ENCODE measurements at places on chromosomes 2 and 18.

GRCh38 chr2:217999595-217999959 lies 3.2 kb downstream of the TNS1 start:
- DNase-seq = no peak

- no peak for DNase-seq
These were observed 25.4 kb downstream of the SH3YL1 start for GRCh38 chr2:238431-238830.

- peak; percentile 55 for DNase-seq
These were observed 81.5 kb downstream of the PIGN start for GRCh38 chr18:62105376-62105775.

DNA sequence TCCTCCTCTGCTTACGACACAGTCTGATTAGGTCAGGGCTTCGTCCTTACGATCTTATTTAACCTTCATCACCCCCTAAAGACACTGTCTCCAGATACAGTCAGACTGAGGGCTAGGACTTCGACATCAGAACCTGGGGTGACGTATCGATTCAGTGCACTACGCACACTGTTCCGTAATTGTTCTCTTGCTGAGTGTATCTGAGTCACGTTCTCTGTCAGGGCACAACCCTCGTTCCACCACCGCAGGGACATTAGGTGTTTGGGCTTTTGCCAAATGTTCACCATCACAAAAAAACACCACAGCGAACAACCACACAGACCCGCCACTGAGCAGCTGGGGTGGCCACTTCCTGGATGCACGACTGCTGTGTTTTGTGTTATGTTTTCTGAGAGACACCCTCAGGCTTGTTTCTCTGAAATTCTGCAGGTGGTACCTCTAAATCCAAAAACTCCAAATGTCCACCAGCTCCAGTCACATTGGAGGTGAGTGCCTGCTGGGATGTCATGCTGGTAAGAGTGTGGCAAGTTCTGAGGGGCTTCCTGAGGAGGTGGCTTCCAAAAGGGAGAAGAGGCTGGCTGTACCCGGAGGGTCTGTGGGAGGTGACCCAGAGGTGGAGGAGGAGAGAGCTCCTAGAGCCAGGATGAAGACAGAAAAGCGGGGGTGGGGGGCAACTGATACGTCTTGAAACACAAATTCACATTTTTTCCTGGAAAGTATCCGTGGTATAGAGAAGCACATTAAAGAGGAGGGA lies 66.6 kb downstream of the ADNP2 start:
- no peak for DNase-seq

DNA sequence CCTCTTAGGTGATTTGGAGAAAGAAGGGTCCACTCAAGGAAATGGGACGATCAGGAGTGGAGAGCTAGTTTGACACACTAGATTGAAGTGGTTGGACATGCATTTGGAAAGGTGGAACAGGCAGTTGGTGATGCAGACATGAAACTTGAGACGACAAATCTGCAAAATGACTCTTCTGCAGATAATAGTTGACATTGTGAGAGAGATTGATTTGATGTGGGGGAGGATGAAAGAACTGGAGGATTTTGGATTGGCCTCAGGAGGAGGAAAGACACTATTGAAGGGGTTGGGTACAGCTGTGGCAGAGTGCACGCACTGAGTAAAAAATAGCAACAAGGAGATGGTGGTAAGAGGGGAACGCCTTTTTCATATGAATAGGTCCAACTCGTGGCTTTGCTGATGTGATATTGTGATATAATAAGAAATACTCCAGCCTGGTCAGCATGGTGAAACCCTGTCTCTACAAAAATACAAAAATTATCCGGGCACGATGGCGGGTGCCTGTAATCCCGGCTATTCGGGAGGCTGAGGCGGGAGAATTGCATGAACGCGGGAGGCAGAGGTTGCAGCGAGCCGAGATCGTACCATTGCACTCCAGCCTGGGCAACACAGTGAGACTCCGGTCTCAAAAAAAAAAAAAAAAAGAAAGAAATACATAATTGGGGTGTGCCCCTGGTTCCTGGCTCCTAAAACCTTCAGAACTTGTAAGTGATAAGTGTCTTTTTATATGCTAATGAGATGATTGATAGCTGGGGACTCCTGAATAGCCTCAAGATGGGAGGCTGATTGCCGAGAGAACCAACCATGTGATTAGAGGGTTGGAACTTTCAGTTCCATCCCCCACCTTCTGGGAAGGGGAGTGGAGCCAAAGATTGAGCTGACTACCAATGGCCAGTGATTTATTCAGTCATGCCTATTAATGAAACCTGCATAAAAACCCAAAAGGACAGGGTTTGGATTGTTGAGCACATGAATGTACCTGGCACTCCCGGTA lies 9.7 kb downstream of the TTLL4 start:
- DNase-seq = no peak

DNA sequence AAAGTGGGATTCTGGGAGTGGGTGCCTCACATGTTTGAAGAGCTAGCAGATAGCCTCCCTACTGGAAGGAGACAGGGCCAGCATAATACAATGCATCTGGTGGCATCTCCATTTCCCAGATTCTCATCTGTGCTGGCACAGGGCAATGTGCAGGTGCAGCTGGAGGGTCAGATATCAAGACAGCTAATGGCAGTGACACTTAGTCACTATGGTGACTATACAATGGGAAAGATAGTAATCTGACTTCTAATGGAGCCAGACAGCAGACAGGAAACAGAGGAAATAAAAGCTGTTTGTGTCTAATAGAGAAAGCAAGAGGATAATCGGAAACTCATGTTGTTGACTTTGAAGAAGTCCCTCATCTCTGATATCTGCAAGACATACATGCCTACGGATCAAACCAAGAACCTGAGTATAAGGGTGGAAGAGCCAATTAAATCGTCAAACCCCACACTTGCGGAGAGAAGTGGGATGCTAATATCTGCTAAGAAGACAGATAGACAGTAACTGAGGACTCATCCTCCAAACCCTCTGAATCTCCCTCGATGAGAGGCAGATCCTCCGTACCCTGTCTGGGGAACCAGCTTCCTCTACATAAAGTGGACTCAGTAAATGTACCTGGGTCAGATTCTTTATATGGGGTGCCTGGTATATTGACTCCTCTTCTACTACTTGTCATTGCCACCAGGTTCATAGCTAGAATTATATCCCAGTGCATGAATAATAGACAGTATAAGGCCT lies 692.7 kb downstream of the SOCS6 start:
- DNase-seq = no peak

DNA sequence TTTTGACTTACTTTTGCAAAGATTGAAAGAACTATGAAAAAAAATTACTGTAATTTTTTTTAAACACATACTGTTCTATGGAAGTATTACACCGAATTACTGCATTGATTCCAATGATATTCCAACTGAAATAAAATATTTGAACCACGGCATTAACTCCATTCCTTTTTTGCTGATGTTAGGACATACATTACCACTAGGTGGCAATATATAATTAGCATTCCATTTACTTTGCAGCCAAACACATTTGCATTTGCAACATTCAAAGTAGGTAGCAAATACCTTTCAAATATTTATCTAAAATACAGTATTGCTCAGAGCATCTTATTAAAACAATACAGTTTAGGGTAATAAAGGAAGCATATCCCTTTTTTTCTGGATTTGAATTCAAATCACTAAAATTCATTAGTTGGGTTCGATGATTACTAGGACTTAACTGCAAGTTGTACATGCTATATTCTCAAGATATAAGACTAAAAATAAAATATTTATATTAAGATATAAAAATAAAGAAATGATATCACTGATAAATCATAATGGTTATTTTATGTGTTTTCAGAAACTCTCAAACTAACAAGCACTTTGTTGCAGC lies 31.3 kb downstream of the LANCL1 start:
- DNase-seq = peak; percentile 49

DNA sequence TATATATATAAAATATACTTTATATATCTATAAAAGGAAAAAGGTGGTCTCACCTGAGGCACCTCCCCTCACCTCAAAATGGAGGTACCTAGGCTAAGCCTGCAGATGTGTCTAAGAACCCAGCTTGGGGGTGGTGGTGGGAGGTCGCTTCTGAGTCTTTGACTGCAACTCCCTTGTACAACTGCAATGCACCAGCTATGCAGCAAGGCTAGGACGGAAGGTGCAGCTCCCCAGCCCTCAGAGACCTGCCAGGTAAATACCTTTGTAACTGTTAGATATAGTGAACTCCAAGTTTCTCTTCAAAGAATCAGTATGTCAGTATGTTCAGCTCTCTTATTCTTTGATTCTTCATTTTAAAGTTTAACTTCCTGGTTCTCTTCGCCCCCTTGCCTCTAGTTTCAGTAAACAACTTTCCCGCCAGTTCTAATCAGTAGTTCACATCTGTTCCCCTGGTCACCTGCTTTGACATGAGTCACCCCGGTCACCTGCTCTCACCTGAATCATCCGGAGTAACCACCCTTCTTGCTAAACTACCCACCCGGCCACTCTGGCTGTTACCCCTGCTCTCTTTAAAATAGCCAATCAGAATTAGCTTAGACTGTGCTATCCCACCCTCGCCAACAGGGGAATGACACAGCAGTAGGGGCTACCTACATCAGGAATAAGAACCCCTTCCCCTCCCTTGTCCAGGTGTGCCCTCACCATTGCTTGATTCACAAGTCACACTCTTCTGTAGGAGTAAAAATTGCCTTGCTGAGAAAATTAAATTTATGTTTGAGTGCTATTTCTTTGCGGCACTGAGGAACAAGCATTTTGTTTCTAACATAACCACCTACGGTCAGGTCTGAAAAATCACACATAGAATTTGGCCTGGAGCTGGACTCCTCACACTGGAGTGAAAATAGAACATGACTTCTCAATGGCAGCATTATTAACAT lies 24.7 kb upstream of the IMPA2 start:
- no peak for DNase-seq

DNA sequence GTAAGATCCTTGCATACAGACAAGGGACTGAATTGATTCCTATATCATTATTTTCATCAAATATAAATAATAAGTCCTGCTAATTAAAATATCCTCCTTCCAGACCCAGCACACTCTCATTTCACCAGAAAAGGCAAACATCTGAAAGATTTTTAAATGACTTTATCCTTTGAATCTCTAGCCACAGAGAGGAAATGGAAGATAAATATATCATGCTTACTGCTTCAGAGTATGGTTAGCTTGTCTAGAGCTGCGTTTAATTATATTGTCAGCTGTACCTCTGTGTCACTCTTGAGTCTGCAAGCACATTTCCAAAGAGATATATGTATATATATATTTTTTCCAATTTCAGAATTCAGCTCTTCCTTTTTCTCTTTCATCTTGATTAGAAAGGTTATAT lies 232.7 kb downstream of the TRIB2 start:
- DNase-seq = no peak

- DNase-seq = no peak
These were observed 32.3 kb downstream of the MYO5B start for GRCh38 chr18:50162486-50163304.

- DNase-seq = no peak
These were observed 850.4 kb downstream of the GALR1 start for GRCh38 chr18:78099979-78100588.

DNA sequence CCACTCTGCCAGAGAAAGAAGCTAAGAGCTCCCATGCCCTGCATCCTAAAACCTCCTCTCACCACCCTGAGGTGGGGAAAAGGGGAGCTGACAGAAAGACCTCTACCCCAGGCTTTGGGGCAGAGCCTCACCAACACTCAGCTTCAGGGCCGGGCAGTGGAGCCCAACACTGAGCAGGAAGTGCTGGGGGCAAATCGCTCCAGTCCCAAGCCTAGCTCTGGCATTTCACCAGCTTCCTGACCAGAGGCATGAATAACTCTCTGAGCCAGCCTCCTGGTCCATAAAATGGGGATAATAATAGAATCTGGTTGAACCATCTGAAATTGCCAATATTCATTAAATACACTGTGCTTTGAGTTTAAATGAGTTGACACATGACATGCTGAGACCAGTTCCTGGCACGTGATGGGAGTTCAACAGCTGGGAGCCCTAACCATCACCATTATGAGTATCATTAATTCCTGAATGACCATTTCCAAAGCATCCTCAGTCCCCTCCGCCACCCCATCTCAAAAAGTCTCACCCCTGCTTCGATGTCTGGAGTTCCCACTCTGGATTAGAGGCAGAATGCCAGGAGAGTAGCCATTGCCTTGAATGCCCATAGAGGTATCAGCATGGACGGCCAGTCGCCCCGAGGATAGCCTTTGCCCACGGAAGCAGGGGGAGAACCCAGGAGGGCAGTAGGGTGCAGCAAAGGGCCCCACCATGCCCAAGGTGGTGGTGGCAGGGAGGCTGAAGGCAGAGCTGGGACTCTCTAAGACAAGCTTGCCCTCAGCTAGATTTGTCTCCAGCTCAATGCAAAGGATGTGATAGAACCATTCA lies 153.4 kb downstream of the TNS1 start:
- DNase-seq = no peak

DNA sequence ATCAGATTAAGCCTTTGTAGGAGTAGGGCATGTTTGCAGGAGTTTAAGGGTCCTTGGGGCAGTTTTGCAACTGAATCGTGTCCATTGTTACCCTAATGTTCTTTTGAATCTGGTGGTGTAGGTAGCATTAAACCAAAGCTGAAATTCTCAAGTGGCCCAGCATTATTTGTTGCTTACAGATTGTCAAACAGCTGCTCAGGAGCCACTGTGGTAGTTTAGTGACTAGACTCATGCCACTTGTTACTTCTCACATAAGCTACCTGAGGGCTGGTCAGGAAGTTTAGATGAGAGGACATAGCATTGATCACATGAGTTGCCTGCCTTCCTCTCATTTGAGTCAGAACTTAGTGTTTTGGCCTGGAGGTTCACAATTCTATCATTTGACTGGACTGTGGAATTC lies 157.6 kb downstream of the HAUS1 start:
- DNase-seq = no peak

DNA sequence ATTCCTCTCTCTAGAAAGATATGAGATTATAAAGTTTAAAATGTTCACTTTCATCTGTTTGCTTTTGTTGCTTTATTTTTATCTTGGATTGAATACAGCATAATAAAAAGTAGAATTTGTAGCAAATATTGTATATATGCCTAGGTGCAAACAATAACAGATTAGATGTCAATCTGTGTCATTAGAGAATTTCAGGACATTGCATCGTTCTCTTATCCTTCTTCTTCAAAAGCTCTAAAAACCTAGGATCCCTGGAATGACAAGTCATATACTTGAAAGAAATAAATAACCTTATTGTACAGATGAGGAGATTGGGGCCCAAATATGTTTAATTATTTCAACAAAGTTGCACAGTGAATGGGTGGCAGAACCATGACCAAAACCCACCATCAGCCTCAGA lies 102.8 kb upstream of the BZW1 start:
- no peak for DNase-seq

- no peak for DNase-seq
These were observed 84.7 kb downstream of the FAM161A start for GRCh38 chr2:61769093-61769675.
